Hematopoietic multipotent progenitor cell treated with erythropoietin and hydrocortisone succinate and interleukin-3 and kit ligand, for 17 days (in vitro differentiated cells): ENCODE measurements at places on chromosomes 2 and 18.

- DNase-seq, result no peak
These were observed 69.9 kb upstream of the ITGA6 start for GRCh38 chr2:172357442-172357841.

DNA sequence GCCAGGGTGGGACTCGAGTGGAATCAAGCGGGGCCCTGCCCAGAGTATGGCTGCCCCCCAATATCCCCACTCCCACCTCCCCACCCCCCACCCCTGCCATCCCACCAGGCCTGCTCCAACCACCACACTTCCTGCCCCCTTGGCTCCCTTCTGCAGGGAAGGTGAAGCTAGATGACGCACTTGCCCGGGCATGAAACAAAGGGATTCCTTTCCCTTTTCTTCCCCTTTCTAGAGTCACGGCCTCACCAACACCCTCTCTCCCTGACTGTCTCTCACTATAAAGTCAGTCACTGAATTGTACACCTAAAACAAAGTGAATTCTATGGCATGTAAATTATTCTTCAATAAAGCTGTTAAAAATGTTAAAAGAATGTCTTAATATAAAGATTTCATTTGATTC is 16.0 kb downstream of the ZBTB7C start:
- no peak for DNase-seq

GRCh38 chr2:29423061-29423666 is 307.9 kb downstream of the CLIP4 start:
- DNase-seq, result no peak

GRCh38 chr2:221442128-221442527 is 130.0 kb downstream of the EPHA4 start:
- no peak for DNase-seq

- no peak for DNase-seq
These were observed 140.0 kb downstream of the ZEB2 start for GRCh38 chr2:144379851-144380311.

DNA sequence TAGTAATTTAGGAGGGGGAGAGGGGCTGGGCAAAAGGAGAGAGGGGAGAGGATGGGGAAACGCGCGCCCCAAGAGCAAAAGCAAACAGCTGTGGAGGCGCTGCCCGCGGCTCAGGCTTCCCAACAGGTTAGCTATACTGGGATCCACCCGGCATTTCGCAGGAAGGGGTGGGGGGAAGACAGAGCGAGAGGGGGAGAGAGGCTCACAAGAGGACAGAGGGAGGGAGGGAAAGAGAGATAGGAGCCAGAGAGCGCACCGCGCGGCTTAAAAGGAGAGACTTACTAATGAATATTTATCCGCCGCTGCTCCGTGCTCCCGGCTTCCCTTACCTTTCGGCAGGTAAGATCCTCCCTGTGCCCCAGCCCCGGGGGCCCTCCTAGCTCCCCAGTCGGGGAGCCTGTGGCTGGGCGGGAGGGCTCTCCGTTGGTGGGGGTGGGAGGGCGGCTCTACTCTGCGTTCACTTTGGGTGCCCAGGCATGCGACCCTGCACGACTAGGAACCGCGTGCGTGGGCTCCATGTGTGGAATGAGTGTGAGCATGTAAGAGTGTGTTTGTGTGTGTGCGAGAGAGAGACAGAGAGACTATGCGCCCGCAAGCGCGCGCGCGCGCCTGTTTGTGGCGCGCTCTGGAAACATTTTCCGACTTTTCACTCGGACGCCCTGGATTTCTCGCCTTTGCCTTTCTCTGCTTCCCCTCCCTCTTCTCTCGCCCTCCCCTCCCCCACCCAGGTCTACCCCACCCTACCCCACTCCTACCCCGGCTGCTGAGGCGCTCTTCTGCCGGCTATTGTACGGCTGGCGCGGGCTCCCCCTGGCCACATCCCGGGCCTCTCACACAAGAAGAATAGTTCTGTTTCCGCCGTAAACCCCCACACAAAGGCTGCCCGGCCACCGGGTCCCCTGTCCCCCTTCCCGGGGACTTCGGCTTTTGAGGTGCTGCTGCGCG is 7.2 kb upstream of the SIX3 start:
- no peak for DNase-seq

DNA sequence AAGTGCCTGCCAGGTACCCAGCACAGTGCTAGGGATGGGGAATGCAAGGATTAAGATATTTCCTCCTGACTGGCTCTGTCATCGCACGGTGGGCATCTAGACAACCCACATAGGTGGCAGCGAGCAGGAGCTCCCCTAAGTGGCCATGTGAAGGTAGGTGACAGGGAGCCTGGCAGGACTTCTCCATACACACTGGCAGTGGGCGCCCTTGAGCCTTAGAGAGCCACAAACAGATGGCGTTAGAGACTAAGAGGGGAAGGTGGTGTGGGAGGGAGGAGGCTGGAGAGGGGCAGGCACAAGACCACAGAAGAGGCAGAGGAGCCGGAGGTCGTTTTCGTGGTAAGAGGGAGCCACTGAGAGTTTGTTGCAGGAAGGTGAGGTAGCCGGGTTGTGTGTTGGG is 15.2 kb downstream of the PRELID3A start:
- peak; percentile 44 for DNase-seq

DNA sequence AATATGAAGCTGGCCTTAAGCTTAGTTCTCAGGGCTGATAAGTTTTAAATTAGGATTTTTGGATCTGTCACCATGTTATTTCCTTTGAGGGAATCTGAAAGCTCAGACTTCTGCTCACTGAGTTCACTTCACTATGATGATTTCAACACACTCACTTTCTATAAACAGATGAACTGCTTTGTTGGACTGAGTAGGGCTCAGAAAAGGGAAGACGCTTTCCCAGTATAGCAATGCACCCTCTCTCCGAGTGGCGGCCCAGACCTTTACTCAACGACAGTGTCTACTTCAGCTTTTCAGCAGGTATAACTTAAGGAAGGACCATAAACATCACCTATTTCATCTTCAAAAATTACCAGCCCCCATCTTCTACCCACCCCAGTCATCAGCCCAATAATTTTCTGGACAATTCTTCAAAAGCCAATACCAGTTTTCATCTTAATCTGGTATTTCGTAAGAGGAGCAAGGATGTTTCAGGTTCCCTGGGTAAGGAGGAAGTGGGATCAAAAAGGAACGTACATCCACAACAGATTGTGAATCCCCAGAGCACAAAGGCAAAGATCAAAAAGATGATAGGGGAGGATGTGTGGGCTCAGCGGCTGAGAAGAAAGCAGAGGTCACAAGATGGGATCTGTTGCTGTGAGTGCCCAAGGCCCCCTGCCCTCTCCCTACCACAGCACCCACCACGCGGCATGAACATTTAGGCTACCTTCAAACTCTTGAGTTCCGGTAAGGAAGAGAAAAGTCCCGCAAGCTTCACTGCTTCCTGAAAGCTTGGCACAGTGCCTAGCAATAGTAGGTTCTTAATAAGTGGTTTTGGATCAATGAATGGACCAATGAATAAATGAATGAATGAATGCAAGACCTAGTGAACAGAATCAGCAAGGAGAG is 41.9 kb downstream of the LPIN2 start:
- peak; percentile 58 for DNase-seq

GRCh38 chr2:120778244-120778643 is 42.6 kb downstream of the GLI2 start:
- DNase-seq, result no peak

DNA sequence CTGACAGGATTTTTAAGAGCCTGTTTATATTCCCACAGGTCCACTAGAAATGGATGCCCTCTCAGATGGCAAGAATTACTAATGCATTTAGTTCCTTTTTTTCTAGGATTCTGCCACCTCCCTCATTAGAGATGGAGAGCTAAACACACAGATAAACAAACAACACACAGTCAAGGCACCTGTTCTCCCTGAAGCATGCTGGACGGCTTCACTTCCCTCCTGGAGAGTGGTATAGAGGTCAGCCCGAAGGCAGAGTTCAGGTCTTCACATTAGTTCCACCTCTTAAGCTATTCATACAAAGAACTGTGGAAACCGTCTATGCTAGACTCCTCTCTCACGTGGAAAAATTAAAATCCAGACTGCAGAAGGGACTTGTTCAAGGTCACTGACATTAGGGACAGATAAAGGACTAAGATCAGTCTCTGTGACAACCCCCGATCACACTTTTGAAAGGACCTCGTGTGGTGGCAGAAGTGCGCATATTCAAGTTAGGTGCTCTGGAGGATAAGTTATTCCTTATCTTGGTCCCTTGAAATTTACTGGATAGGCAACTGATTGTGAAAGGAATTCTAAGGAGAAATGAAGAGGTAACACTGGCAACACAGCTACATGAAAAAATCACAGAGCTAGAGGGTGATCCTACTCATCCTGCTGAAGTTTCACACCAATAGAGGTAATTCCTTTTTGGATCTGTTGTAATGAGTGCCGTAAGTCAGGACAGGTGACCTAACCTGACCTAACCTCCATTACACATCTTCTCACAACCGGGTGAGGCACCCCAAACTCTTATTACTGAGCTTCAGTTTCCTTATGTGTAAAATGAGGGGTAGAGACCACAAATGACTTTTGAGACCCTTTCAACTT is 75.1 kb downstream of the SPRED2 start:
- no peak for DNase-seq

GRCh38 chr2:70984228-70984575 is 5.8 kb downstream of the ANKRD53 start:
- no peak for DNase-seq
